Fibroblast of upper back skin (primary cell): ENCODE measurements at places on chromosomes 11 and 22.

DNA sequence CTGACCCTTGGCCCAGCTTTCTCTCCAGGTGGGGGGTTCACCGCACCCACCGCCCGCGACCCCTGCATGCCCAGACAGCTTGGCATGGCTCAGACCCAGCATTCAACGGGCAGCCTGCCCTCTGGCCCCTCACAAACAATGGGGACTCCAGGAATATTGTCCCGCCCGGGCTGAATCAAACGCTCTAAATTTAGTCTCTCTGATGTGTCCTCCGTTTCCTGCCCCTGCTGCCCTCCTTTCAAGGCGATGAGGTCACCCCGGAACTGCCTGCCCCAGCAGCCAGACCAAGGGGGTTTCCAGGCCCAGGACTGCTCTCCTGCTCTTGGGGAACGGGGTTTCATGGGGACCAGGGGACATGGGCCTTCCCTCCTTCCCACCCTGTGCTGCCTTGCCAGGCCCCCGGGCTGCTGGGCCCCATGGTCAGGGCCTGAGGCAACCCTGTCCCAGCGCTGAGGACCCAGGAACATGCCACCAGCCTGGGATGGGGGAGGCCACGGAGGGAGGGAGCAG, 10.1 kb upstream of the PDGFB start:
- DNase-seq = peak; percentile 44

- DNase-seq = no peak
Observed at GRCh38 chr11:106022795-106023275, 795 bp upstream of the MSANTD4 start.

GRCh38 chr11:110074499-110074898, 18.7 kb upstream of the ZC3H12C start:
- no peak for DNase-seq

GRCh38 chr11:124115782-124116616, 749 bp downstream of the VWA5A start:
- no peak for DNase-seq

- DNase-seq = no peak
Observed at GRCh38 chr11:68036141-68036716, 2.6 kb upstream of the TCIRG1 start.

DNA sequence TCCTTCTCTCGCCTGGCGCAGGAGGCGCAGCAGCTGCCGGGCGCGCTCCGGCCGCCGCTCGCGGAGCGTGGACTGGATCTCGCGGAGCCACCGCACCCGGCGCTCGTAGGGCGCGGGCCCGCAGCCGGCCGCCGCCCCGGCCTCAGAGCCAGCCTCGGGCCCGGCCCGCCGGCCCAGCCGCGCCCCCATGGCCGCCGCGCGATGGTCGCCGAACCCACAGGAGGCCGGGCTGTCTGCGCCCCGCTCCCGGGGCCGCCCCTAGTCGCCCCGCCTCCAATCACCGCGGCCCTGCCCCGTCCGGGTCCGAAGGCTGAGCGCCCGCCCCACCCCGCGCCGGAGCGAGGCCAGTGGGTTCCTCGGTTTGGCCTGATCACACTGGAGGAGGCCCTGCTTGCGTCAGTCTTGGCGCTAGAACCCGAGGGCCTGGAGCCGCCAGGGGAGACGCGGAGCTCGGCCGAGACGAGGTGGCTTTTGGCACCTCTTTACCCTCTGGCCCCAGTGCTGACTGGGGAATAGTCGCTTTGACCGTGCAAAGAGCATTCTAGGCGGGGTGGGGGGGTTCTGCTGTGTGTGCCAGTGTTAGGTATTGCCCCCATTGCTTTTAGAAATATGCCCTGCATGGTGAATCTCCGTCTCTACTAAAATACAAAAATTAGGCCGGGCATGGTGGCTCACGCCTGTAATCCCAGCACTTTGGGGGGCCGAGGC, at the start of gene LRRC75B:
TSS of gene LRRC75B (minus strand) at position 223 of the 708 bp plus-strand sequence. CDS start at position 189, 34 bp downstream.
- DNase-seq = peak; percentile 89

DNA sequence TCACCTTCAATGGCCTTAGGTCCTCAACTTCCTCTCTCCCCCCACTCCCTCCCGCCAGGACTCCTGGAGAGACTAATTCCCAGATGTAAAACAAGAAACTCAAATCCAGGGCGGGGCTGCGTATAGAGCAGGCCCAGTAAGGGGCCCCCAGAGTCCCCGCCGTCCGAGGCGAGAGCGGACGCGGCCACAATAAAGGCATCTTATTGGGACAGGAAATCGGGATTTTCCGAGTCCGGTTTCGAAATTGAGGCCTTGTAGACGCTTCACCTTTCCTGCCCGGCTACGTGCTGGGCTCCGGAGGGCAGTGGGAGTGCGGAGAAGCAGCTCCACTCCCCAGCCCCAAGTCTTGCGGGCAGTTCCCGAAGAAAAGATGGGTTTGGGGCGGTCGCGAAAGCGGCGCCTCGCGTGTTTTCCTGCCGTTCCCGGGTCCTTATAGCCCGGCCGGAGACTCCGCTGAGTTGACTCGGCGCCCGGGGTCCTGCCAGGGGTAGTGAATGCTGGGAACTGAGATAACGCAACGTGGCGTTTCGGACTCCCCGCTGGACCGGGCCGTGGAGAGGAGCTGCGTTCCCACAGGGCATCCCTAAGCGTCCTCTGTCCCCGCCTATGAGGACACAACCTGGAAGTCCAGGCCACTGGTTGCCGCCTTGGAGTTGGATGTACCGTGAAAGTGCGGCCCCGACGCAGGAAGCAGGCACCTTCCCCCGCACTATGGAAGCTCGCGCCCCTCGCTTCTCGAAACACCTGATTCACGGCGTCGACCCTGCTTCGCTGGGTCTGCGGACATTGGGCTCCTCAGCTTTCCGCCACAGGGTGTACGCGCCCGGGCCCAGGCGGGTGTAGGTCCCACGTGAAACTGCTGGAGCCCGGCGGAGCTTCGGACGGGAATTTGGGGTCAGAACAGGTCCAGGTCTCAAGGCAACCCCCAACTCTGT, 4.8 kb upstream of the CHRM1 start:
- no peak for DNase-seq

DNA sequence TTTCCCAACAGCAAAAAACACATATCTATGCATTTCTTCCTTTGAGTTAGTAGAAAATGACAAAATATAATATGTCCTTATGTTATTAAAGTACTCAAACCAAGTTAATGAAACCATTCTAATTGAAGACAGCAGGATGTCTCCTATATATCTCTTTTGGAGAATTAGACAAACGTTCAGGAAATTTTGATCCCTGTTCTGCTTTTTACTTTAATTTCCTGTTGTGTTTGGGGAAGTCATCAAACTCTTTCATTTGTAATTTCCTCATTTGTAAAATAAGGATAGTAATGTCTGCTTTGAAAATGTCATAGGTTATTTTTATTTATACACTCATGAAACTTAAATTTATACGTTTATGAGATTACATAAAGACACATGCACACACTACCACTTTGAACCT, 281.8 kb upstream of the ANO5 start:
- no peak for DNase-seq

DNA sequence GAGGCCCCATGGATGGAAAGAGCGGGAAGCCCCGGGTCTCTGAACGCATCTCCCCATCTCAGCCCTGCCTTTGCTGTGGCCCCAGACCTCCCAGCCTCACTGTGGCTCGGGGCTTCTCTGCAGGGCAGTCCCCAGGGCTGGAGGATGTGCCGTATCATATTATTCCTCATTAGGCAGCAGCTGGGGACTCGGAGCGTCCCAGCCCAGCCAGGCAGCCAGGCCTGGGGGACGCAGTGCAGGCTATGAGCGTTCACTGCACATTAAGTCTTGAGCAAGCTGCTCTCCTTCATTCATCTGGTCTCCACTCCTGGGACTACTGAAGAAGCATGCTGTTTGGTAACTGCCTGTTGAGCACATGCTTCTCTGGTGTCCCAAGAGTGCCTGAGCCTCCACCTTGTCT, 226.8 kb upstream of the TBCEL start:
- DNase-seq = no peak
